Stimulated activated CD4-positive, alpha-beta T cell treated with anti-CD3 and anti-CD28 coated beads, Interleukin-1b, Interleukin-23, amount 100 ng/mL, for 1 hour (primary cell): ENCODE measurements at places on chromosomes 16 and 17.

DNA sequence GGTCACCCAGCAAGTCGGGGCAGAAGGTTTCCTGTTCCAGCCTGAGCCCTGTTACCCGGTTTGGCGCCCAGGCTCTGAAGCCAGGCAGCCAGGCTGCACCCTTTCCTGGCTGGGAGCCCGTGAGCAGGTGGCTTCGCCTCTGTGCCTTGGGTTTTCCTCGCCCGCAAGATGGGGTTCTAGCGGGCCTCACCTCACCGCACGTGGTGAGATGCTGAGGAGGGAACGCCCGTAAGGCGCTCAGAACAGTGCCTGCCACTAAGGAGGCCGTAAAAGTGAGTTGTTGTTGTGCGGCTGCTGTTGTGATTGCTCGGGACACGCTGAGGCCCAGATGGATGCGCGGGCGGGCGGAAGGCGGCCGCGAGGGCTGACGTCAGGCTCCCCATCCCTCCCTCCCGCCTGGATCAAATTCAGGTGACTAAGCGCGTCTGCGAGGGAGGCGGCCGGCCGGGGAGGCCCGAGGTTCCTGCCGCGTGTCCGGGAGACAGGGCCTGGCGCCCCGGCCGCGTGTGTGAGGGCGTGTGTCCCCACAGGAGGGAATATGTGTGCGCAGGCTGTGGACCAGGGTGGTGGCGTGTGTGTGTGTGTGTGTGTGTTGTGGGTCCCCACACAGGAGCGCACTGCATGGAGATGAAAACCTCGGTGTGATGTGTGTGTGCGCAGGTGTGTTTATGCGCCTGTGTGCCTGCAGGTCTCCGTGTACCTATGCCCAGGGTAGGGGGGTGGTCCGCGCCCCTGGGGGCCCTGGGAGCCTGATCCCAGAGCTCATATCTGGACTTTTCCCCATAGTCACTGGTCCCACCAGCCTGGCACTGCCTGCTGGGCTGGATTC is 4.3 kb downstream of the CAMKK1 start:
- no peak for DNase-seq

DNA sequence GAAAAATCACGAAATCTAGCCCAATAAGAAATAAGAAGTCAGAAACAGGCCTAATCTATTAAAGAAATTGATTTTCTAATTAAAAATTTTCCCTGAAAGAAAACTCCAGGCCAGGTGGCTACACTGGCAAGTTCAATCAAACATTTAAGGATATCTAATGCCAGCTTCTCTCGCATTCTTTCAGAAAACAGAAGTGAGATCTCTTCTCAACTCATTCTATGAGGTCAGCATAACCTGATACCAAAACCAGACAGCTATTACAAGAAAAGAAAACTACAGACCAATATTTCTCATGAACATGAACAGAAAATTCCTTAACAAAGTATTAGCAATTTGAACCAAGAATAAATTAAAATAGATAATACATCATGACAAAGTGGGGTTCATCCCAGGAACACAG is 52.4 kb downstream of the AXIN2 start:
- DNase-seq = no peak

DNA sequence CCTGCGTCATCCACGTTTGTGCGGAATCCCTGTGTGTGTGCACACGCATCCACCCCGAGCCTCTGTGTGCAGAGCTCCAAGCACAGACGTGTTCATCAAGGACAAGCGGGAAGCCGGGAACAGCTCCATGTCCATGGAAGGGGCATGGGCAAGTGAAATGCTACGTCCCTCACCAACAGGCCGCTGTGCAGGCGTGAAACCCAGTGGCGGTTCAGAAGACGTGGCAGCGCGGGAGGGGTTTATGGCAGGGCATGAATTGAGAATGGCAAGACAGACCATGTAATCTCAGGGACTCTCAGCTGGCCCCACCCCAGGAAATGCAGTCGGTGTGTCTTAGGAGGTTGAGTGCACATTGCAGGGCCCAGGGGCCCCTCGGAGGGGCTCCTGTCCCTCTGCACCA is 52.7 kb downstream of the TBC1D16 start:
- DNase-seq = no peak

- no peak for DNase-seq
These were observed 478.8 kb downstream of the KCNJ2 start for GRCh38 chr17:70648166-70648565.
